ENCODE measurements at places on chromosomes 13 and 19.

GRCh38 chr19:34454091-34454490 lies 25.9 kb downstream of the UBA2 start:
- no peak for DNase-seq

- peak; percentile 60 for DNase-seq
Observed at GRCh38 chr13:46551410-46552302, 1.3 kb upstream of the LRCH1 start.

- DNase-seq = peak; percentile 68
Observed at GRCh38 chr19:50679177-50680125, 30.2 kb downstream of the C19orf81 start.

- DNase-seq = no peak
Observed at GRCh38 chr19:6362351-6362801, 1.0 kb downstream of the CLPP start.

- DNase-seq = peak; percentile 89
Observed at GRCh38 chr19:40598121-40598917, 2.9 kb upstream of the LTBP4 start.

GRCh38 chr19:7851623-7852500 lies 21.8 kb downstream of the EVI5L start:
- no peak for DNase-seq

- no peak for DNase-seq
Observed at GRCh38 chr19:31560086-31561060, 211.1 kb upstream of the TSHZ3 start.

GRCh38 chr19:49938662-49939061 lies 9.4 kb upstream of the NUP62 start:
- DNase-seq = no peak

GRCh38 chr19:28537079-28537478 lies 675.9 kb downstream of the UQCRFS1 start:
- no peak for DNase-seq

DNA sequence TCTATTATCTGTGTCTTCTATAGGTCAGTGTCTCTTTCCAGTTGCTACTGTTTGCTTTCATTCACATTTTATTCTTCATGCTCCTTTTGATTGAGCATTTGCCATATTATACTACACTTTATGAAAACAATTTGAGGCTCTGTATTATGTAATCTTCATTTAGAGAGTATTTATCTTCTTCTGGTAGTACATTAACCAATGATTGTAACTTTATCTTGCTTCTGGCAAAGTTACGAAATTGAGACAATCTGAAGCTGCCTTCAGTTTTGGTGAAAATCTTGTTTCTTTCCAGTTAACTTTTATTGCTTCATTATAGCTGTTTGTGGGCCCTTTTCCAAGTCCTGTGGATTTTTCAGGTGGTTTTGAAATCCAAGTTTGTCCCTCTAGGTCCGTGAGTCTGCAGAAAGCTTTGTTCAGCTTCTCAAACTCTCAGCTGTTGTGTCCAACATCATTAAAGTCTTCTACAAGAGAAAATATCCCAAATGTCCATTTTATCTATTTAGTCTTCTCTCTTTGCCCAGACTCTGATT lies 1255.4 kb upstream of the SPRY2 start:
- no peak for DNase-seq

DNA sequence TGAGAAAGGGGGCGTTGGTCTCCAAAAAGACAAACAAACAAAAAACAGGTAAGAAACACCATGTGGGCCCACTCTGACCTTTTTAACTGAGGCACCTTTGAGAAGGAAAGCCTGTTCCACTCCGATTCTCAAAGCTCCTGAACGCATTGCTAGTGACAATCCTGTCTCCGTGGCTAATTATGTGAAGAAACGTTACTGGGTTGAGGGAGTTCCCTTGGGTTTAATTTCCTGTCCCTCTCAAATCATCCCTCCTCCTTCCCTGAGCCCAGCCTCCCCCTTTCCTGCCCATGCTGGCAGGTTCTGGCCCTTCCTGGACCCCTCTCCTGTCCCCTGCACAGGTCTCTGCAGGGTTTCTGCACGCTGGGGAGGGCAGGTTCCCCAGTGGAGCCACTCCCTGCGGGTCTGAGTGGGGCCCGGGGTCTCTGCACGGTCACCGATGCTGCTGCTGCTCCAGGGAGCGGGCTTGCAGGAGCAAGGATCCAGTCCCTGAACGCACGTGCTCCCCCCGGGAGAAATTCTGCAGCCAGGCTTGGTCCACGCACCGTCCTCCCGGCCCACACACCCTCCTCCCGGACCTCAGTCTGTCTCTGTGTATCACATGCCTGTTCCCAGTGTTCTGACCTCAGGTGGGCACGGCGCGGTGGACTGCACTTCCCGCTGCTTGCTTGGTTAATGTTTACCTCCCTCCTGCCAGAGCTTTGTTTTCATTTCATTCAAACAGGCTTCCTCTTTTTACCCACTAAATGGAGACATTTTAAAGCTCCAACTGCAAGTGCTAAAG lies 76.4 kb upstream of the MCF2L start:
- DNase-seq = no peak

DNA sequence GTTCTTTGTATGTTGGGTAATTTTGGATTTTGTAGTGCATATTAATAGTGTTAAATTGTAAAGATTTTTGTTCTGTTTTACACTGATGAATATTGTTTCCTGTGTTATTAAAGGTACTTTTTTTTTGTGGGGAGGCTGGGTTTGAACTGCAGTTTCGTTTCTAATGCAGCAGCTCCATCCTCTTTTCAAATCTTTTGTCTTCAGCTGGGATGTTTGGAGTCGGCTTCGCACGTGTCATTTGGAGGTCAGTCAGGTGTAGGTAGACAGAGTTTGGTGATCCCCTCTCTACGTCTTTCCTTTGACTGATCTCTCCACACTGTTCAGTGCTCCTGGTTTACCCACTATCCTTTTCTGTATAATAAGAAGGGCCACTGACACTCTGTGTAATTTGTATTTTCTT lies 30.3 kb downstream of the TDRD3 start:
- DNase-seq = no peak

GRCh38 chr13:95603887-95604555 lies 40.5 kb downstream of the DZIP1 start:
- DNase-seq = no peak

- DNase-seq = no peak
Observed at GRCh38 chr13:32850316-32851052, 165.7 kb upstream of the KL start.

DNA sequence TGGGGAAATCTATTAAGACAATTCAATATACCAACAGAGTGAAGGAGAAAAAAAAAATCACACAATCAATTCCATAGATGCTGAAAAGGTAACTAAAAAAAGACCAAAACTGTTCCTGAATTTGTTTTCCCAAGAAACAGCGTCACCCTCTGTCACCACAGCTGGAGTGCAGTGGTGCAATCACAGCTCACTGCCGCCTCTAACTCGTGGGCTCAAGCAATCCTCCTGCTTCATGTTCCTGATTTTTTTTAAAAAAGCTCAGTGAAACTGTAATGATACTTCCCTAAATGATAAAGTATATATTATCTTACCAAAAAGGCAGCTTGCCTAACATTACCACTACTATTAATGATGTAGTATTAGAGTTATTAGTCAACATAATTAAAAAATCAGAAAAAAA lies 19.6 kb upstream of the ZFP14 start:
- DNase-seq = no peak

DNA sequence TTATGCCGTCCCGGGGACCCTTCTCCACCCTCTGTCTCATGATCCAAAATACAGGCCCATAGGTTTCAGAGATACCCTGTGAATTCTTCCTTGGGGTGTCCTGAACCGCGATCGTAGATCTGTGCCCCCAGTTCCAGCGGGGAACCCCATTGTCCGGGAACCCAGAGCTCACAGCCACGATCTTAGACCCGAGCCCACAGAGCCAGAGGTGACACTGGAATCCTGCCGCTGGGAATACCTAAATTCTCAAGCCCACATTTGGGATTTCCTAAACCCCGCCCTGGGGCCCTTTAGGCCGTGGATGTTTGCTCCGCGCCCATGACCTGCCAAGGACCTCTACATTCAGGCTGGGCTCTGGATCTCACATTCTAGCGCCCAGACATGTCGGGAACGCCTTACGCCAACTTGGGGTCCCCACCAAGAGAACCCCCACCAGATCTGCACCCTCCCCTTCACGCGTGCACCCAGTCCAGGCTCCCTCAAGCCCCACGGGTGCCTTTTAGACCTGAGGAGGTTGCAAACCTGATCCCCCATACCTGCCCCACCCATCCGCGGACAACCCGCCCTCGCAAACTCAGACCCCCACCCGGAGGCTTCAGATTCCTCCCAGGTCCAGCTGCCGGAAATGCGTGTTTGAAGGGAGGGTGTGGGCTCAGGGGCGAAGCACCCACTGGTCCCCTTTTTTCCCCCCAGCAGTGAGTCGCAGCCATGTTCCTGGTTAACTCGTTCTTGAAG lies 605 bp downstream of the CAPNS1 start:
- peak; percentile 31 for DNase-seq

DNA sequence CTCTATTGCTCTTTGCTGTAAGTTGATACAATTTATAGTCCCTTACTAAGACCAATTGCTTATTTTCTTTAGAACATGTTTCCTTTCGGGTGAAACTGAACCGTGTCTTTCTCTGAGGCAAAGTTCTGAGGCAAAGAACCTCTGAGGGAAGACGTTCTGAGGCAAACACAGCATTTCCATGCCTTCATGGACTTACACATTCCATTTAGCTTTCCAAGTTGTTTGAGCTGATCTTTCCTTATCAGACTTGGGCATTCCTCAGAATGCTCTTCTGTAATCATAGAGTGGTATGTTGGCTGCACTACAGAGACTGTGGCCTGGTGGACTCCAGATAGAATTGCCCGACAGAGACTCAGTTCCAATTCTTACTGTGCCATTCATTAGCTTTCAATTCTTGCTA lies 579.1 kb downstream of the KCTD12 start:
- DNase-seq = no peak

DNA sequence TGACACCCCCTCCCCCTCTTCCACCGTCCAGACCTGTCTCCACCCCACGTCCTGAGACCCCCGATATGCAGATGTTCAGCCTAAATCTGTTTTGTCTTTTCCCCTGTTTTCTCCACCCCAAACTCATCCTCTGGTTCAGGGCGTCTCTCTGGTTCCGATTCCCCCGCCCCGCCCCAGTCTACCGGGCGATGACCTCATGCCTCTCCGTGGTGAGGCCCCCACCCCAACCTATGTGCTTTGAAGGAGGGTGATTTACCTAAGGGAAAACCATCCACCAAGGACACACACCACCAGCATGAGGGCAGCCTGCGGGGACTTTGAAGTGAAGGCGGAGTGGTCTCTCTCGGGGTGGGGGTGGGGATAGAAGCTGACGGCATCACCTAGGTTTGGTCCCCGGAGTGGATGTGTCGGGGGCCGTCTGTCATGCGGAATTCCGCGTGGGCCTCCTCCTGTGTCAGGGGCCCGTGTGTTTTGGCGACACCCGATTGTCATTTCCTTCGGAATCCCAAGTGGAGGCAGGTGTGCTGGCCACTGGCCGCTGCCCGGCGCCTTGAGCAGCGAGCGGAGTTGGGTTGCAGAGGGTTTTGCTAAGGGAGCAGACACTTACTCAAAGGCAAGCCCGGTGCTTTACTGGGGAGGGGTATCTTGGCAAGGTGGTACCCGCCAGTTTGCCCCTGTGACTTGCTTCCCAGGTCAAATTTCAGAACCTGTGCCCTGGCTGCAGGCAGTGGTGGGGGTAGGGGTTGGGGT lies 1.4 kb downstream of the FZR1 start:
- DNase-seq = no peak

GRCh38 chr19:4152241-4152998 lies 1.0 kb upstream of the CREB3L3 start:
- no peak for DNase-seq

- no peak for DNase-seq
Observed at GRCh38 chr13:20064128-20064527, 96.7 kb downstream of the GJA3 start.
